ENCODE measurements at places on chromosomes 16 and 17.
A peak's percentile ranks its signal among the peaks of the same experiment; 100 is the strongest.

DNA sequence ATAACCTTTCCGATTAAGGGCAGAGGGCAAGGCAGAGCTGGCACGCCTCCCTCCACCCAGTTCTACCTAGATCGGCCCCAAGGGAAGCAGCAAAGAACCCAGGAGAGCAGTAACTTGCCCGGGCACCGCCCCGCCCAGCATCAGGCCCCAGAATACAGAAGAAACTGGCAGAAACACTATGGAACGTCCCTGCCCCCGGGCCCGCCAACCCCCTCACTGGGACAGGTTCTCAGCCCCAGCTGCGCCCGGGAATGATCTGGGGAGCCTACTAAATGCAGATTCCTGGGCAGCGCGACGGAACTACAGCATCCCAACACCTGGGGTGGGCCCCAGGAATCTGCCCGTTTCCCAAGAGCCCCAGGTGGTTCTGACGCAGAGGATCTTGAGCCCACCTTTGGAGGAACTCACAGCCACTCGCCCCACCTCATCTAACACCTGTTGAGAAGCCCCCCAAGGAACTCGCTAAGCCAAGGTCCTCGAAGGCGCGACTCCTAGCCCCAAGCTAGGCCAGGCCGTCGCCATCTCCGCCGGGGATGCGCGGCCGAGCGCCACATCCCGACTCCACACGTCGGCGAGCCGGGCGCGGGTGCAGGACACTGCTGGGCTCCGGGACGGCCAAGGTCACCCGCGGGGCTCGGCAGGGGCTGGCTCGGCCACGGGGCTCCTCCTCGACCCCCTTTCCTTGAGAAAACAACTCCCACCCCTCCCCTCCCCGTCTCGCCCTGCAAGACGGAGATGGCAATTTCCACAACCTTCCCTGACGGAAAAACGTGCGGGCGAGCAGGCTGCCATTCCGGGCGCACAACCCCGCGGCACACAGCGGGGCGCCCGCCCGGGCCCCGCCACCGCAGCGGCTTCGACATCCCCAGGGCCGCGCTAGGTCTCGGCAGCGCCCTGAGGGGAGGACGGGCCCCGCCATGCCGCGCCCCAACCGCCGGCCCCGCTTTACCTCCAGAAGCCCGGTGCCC lies 913 bp downstream of the CDIP1 start:
- DNase-seq = no peak

DNA sequence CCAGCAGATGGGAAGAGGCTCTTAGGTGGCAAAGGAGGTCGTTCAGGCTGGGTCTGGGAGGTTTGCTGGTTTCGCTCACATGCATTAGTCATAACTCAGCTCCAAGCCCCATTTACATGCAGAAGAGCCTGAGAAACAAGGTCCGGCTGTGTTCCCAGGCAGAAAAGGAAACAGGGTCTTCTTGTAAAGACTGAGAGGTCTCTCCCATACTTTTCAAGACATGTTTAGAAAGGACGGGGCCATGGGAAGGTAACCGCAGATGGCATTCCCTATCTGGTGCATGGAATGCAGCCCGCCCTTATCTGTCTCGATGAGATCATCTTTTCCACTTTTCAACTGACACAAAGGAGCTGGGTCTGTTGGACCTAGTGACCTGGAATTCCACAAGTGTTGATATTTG lies 389.0 kb upstream of the CDH11 start:
- no peak for DNase-seq

DNA sequence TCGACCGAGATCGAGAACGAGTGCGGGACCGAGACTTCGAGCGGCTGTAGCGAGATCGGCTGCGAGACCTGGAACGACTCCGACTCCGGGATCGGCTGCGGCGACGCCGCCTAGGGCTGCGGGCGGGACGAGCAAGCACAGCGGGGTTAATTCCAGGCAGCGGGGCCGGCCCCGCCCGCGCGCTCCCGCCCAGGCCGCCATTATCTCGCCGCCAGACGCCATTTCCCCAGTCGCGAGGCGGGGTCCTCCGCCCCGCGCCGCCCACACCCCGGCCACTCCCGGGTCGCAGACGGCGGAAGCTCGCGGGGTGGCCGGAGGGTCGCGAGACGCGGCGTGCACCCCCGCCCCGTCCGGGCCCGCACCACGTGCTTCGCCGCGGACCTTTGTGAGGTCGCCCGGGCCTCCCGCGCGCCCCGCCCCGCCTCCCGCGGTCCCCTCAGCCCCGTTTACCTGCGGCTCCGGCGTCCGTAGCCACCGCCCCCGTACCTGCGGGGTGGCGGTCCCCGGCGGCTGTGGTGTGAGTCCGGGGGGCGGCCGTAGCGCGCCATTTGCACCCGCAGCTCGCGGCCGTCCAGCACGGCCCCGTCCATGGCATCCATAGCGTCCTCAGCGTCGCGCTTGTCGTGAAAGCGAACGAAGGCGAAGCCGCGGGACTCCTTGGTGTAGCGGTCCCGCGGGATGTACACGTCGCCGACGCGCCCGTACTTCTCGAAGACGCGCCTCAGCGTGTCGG lies 616 bp downstream of the SRSF2 start:
- peak; percentile 63 for DNase-seq

GRCh38 chr16:47035436-47035835 lies 62.0 kb upstream of the DNAJA2 start:
- DNase-seq = no peak

- no peak for DNase-seq
These were observed 59.4 kb downstream of the NLK start for GRCh38 chr17:28101919-28102318.

DNA sequence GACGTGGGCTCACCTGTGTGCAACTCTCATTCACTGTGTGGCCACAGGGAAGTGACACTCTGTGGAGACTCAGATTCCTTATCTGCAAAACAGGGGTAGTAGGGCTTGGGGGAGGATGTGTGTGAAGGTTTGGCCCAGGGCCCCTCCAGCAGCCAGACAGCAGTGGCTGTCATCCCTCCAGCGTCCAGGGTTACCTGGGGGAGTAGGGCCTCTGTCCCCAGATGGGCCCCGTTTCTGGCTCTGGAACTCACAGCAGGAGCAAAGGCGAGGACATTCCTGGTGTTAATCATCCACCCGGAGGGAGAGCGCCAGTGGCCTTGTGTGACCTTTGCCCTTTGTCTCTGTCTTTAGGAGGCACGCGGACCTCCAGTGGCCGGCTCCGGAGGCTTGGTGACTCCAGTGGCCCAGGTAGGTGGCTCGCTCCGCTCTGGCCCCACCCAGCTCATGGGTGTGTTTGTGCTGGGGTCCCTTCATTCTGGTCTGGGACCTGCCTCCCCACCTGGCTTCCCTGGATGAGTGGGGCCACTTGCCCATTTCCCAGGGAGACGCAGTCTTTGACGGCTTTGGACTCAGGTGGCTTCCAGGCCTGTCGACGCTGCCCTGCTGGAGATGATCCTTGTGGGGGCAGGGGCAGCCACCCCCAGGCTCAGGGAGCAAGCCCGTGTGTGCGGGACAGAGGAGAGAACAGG lies 166.2 kb downstream of the SEC14L1 start:
- DNase-seq = no peak

- DNase-seq = no peak
These were observed 169.3 kb downstream of the CYB561 start for GRCh38 chr17:63276821-63277220.

- no peak for DNase-seq
These were observed 1176.1 kb downstream of the CDH11 start for GRCh38 chr16:63945806-63946205.

DNA sequence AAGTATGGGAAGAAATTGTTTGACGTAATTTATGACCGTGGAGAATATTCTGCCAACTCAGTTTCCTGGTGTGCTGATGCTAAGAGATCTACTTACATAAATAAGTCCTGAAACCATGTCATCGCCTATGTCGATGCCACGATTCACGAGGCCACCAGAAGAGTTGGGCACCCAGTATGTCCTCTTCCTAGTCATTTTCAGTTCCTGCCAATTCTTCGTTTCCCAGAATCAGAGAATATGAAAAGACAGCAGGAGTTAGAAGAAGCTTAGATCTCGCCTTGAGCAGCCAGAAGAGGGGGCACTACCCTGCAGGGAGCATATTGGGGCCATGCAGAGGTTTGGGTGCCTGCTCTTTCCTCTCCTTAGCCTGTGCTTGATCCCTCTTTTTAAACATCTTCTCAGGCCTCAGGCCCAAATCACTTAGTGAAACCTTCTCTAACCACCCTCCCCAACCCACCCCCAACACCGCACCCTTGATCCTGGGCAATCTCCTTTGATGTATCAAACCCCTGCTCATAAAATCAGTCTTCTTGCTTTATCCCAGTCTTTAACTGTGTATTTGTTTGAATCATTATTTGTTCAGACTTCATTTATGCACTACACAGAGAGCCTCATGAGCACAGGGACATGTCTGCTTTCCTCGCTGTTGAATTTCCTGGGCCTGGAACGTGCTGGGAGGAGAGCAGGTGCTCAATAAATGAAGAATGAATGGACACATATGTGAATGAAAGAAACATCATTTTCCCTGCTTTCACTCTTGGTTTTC lies 12.2 kb upstream of the LONP2 start:
- peak; percentile 57 for DNase-seq

- DNase-seq = peak; percentile 72
These were observed 695.3 kb downstream of the WWOX start for GRCh38 chr16:78794581-78795250.

- DNase-seq = no peak
These were observed 48.5 kb downstream of the SNX11 start for GRCh38 chr17:48155889-48156611.

GRCh38 chr17:17943281-17943984 lies 28.8 kb downstream of the TOM1L2 start:
- DNase-seq = no peak

- peak; percentile 90 for DNase-seq
These were observed 3.5 kb upstream of the CES4A start for GRCh38 chr16:66984892-66985311.

- no peak for DNase-seq
These were observed 53.2 kb downstream of the BANP start for GRCh38 chr16:88004391-88004790.

DNA sequence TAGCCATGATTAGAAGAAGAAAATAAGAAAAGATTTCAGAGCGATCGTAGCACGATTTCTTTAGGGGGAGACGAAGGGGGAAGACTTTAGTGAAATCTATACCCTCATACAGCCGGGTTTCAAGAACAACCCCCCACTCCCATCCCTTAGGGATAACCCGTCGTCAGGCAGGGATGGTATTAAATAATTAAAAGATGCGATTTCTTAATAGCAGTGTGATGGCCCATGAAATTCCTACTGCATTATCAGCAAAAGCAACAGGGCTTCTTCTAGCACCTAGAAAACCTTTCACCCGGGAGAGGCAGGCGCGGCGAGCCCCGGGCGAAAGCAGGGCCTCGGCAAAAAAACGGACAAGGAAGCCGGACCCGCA lies 1.4 kb downstream of the CDH11 start:
- no peak for DNase-seq

DNA sequence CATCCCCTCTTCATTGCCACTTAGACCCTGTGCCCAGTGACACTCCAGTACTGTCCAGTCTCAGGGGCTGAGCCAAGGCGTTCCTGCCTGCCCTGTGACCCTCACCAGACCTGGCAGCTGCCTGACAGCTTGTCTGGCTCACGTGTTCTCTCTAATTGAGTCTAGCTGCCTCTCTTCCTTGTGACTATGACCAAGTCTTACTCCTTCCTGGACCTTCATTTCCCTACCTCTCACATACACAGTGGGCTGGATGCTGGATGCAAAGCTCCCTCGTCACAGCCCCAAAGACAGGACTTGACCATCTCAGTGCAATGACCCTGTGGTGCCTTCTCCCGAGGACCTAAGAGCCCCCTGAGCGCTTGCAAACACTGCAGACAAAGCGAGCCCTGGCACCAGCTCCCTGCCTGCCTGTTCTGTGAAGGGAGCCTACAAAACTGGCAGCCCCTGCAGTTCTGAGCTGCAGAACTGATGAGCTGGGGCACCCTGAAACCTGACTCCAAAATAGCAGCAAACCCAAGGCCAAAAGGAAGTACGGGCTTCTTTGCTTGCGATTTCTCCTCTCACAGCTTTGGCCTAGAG lies 1.7 kb downstream of the DEXI start:
- DNase-seq = no peak

DNA sequence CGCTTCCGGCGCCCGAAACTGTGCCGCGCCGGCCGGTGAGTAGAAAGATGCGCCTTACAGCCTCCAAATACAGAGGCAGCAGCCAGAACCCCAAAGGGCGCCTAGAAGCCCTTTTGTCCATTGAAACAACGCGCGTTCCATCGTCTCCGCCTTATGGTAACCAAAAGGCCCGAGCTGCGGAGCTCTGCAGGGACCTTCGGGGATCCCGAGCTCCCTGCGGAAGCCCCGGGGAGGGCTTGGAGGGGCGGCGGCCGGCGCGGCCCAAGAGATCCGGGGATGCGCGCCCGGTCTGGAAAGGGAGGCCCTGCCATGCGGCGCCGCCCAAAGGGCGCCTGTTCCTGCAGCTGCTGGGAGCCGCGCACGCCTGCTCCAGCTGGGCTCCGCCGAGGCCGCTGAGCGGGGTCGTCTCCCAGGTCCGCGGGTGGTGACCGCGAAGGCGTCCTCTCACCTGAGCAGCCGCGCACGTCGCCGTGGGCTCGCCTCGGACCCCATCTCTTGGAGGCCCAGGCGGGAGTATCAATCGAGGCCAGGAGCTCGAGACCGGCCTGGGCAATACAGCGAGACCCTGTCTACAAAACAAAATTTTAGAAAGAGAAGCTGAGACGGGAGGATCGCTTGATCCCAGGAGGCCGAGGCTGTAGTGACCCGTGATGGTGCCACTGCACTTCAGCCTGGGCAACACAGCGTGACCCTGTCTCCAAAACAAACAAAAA lies 742 bp upstream of the FBXO31 start:
- no peak for DNase-seq

GRCh38 chr17:81126281-81127132 lies 38.8 kb upstream of the PVALEF start:
- no peak for DNase-seq

DNA sequence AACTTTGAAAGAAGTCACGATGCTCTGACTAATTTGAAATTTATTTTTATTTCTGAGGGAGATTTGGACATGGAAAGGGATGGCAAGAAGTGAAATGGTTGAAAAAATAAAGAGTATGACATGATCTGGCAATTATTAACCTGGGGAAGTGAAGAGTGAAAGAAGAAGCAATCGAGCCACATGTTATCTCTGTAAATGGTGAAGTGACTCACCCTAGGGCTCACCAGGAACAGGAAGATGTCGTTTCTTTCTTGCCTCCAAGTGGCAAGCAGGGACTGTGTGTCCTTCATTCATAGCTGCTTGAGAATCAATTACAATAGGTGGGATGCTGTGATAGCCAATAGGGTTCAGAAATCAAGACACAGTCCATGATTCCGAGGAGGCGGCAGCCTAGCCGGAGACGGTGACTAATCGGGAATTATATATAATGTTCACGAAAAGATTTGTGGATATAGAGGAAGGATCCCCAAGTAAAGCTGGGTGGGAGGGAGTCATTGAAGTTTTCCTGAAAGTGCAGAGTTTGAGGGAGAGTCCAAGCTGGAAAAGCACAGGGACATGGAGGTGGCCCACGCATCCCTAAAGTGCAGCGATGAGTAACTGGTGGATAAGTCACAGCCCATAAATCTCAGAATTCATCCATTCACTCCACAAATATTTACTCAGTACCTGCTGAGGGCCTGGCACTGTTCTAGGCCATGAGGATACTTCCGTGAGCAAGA lies 18.2 kb upstream of the KRT20 start:
- peak; percentile 5 for DNase-seq

- no peak for DNase-seq
These were observed 226.9 kb downstream of the C16orf78 start for GRCh38 chr16:49600536-49600935.

- DNase-seq = no peak
These were observed 48.5 kb downstream of the VAC14 start for GRCh38 chr16:70752426-70752825.

GRCh38 chr17:40828454-40829044 lies 6.1 kb upstream of the KRT10 start:
- DNase-seq = no peak
